ENCODE measurements at places on chromosomes 12 and 14.

DNA sequence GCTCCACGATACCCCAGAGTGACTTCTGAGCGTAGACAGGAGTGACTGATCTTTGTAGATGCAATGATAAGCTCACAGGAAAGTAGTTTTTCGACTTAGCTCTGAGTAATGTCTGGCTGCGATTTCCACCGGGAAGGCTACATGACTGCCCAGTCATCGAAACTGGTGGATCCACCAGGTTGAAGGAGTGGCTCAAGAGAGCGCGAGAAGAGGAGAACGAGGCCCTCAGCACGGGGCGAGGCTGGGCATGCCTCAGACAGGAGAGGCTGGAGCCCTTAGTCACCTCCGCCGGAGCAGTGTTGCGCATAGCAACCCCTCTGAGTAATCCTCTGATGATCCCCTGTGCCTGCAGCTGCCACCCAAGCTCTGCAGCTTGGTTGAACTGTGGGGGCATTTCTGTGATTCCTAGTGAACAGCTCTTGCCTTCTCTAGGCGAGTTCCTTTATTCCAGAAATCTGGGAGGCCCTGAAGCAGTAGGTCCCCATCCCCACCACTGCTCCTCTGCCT, 25.6 kb downstream of the ELK3 start:
- DNase-seq, result peak; percentile 99

GRCh38 chr14:96602186-96602585, 100.0 kb downstream of the PAPOLA start:
- no peak for DNase-seq

DNA sequence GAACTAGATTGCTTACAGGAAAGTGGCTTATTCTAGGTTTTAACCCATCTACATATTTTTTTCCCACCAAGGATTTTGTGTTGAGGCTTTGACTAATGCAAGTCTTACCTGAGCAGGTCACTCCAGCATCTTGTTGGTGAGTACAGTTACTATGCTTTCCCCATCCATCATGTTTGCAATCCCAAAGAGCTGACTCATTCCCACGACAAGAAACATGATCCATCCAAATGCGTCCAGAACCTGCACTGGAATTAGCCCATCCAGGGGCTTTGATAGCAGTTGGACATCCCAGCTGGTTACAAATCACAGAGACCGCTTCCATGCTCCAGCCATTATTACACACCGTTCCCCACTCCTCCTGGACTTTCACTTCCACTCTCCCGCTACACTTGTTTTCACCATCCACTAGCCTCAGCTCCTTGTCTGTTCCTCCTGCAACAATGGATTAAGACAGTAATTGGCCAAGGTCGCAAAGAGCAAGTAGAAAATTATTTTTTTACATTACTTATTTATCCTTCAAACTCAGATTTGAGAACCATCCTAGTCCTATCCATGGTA, 2.5 kb downstream of the CD163 start:
- peak; percentile 23 for DNase-seq

GRCh38 chr14:21868442-21869046, 194.9 kb upstream of the OR4E1 start:
- DNase-seq, result peak; percentile 33

DNA sequence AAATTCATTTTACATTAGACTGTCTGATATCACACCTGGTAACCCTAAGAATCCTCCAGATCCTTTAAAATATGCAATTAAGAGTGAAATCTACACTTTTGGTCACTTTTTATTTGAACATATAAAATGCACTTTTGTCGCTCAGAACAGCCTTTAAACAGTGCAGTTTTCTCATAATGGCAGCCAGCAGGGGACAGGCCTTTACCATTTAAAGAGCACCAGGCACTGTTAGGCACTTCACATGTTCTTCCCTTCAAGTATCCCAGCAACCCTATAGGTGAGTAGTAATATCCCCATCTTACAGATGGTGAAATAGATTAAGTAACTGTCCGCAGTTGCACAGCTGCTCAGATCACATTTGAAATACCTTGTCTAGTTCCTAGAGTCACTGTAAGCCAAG, 11.3 kb upstream of the SAMD4A start:
- no peak for DNase-seq

GRCh38 chr12:53443955-53444354, 2.4 kb downstream of the PRR13 start:
- DNase-seq, result no peak

- peak; percentile 37 for DNase-seq
Measured at GRCh38 chr12:42588524-42589464, 752 bp downstream of the PRICKLE1 start.

- DNase-seq, result no peak
Measured at GRCh38 chr12:99758997-99759396, 111.4 kb downstream of the GARIN6 start.

DNA sequence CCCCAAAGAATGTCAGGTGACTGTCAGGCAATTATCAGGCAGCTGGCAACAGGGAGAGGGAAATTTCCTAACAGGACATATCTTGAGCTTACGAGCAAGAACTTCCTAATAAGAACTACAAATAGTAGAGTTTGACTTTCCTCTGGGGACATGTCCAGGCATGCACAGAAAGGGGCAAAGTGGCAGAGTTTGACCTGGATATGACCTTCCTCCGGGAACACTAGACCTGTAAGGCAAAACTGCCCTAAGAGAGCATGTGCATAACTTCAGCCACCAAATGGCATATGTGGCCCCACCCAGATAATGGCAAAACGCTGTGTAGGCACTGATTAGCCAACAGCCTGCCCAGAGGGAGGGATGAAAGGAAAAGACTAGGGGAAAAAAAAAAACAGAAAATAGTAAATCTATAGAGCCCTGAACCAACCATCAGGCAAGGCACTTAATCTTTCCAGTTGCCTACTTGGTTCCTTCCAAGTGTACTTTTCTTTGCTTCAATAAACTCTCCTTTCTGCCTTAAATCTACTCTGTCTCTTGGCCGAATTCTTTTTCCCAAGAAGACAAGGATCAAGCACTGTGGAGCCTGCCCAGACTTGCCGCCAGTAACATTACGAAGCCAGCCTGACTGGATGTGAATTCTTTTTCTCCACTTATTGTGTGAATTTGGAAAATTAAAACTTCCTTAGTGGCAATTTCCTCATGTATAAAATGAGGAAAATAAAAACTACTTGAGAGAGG, 164.1 kb downstream of the SPTSSA start:
- DNase-seq, result peak; percentile 64

DNA sequence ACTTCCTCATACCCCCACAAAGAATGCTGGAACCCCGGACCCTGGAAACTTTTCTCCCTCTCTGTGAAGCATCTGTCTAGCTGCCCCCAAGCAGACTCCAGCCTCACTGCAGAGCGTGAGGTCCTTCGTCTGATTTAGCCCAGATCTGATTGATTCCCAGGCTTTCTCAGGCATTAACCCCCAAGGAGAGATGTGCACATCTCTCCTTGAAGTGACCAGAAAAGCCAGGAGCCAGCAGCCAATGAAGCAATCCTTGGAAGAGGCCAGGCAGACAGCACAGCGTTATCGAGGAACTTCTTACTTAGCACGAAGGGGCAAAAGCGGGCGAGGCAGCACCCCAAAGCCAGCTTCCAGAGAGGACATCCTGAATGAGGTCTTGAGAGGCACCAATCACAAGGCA, 100.7 kb downstream of the ZFP36L1 start:
- no peak for DNase-seq

- no peak for DNase-seq
Measured at GRCh38 chr14:96240641-96241040, 15.4 kb upstream of the BDKRB1 start.

GRCh38 chr12:76618031-76618430, 58.5 kb upstream of the OSBPL8 start:
- no peak for DNase-seq

GRCh38 chr12:51974646-51975045, 23.1 kb downstream of the ACVR1B start:
- no peak for DNase-seq

DNA sequence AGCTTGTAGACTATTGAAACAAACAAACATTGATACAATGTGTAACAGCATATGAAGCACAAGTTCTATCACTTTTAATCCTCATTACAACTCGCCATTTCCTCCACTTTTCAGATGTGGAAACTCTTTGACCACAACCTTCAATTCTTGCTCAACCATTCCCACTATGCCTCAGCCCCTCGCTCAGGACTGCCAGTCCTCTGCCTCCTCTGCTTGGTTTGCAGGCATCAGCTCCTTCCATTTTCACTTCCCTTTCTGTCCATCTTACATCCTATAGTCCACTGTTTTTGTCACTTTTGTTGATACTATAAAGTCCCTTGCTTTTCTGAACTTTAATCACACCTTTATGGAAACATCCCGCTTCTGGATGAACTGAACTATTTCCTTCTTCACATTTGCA, 28.2 kb upstream of the CD27 start:
- DNase-seq, result no peak

- no peak for DNase-seq
Measured at GRCh38 chr14:23307146-23307530, 505 bp downstream of the BCL2L2 start.

DNA sequence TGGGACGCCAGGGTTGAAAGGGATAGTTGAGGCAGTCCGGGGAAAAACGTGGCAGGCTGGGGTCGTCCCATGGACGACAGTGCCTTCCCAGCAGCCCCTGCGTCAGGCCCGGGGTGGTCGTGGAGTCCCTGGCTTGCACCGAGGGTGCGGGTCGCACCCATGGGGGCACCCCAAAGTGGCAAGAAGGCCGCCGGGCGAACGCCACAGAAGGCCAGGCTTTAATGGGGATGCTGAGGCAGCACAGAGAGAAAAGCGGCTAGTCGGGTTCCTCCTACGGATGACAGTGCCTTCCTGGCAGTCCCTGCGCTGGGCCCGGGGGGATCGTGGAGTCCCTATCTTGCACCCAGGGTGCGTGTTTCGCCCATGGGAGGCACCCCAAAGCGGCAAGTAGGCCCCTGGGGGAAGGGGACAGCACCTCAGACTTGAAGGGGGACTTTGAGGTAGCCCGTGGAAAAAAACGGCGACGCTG, 158.6 kb upstream of the ALG10B start:
- no peak for DNase-seq

GRCh38 chr12:6767353-6768319, 1.5 kb downstream of the PTMS start:
- no peak for DNase-seq

- DNase-seq, result no peak
Measured at GRCh38 chr14:64550621-64551333, 1.0 kb downstream of the PPP1R36 start.

- DNase-seq, result peak; percentile 73
Measured at GRCh38 chr14:54691525-54692283, 124.8 kb downstream of the SAMD4A start.

- DNase-seq, result no peak
Measured at GRCh38 chr14:100423317-100424010, 100.3 kb downstream of the SLC25A47 start.

- peak; percentile 25 for DNase-seq
Measured at GRCh38 chr12:83634726-83635267, 948.1 kb downstream of the TMTC2 start.

- DNase-seq, result peak; percentile 90
Measured at GRCh38 chr14:103641161-103641560, 12.2 kb downstream of the KLC1 start.

DNA sequence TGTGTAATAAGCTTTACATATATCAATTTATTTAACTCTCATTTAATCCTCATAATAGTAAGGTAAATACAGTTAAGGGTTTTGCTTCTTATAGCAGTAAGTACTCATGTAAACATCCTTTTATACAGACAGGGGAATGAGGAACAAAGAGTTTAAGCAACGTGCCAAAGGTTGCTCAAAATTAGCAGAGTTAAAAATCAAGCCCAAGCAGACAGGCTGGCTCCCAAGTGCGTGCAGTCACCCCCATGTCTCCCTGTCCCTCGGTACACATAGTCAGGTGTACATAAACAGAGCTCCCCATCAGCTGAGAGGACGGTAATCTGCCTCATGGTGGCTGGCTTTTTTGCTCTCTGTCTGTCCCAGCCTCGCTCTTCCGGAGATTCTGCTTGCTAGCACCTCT, 126.4 kb downstream of the DERA start:
- no peak for DNase-seq

DNA sequence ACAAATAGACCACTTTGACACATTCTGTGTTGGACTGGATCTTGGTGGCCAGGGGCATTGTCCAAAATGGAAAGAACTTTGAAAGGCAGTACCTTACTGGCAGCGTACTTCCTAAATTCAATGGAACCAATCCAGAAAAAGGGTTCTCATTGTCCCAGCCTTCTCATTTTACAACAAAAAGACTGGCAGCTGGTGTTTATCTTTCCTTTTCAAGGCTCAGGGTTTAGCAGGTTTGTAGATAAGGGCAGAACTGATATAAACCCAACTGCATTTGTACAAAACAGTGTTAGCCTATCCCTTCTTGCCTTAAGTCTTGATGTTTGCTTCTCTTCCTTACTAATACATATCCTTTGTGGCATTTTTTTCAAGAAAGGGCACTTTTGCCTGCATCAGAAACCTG, 7.7 kb downstream of the THAP2 start:
- DNase-seq, result no peak

DNA sequence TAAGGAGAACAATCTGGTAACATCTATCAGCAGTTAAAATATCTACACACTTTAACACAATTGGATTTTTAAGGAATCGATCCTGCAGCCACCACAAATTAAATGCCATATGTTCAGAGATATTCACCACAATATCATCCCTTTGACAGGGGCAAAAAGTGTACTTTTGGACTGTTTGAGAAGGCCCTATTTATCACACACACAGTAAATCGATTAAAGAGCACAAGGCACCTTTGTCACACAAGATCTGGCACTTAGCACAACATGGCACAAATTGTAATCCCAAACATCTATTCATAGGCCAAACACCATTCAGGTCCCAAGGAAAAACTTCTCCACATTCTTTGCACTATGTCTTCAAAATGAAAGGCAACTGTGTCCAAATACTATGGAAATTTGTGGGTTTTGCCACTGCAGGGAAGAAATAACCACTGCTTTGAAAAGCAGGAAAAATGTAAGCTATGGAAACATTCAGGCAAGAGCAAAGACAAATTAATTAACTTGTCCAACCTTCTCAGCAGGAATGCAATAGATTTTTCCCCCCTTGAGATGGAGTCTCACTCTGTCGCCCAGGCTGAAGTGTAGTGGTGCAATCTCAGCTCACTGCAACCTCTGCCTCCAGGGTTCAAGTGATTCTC, 282.5 kb upstream of the TMPO start:
- no peak for DNase-seq

- no peak for DNase-seq
Measured at GRCh38 chr12:65867394-65867793, 43.1 kb downstream of the HMGA2 start.

DNA sequence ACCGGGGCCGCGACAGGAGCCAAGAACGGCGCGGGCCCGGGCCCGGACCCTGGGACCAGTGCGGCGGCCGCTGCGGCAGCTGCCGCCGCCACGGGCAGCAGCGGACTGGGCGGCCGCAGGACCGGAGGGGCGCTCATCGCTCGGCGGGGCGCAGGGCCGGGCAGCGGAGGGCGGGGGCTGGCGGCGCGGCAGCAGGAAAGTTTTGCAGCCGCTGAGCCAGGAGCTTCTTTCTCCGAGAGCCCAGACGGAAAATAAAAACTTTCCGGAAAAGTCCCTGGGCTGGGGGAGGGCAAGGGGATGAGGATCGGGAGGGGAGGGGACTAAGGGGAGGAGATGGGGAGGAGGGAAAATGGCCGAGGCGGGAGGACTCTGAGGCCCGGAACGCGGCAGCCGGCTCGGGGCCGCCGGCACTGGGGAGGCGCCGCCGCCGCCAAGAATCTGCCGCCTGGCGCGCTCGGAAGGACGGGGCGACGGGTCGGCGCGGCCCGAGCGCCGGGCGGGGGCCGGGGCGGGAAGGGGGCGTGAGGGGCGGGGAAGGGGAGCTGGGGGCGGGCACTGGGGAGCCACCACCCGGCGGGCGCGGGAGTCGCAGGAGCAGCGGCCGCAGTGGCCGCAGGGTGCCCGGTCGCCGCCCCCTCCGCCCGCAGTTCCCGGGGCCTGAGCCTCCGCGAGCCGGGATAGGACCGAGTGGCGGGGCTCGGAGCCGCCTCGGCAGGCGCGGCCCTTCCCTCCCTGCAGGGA, at the start of gene PRKD1:
Gene PRKD1 (minus strand): TSS at position 472 of the 741 bp plus-strand sequence.
- DNase-seq, result no peak

- no peak for DNase-seq
Measured at GRCh38 chr14:74863274-74863673, 12.7 kb downstream of the PROX2 start.

Measured in trophoblast cell (in vitro differentiated cells and primary cell).